ENCODE measurements at places on chromosomes 3 and 15.

- no peak for DNase-seq
These were observed 75.7 kb downstream of the EFL1 start for GRCh38 chr15:82186719-82187406.

DNA sequence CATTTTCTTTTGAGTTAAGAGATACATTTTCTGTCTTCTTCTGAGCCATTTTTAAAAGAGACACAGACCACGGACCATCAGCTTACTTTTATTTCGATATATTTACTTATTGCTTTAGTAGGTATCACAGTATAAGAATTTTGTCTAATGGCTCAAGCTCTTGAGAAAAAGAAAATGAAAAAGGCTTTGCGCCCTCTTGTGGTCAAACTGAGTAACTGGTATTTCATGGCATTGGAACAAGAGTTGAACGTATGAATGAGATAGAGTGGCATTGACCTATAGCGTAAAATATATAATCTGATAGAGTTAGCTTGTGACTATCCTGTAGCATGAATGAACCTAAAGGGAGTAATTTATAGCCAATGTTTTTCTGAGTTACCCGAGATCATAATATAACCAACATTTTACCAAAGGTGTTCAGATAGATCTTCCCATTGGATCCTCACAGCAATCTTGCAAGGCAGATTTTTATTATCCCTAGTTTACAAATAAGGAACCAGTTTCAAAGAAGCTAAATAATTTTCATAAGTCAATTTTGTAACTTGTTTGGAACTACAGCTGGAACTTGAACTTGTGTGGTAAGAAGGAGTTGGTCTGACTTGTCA lies 154.6 kb downstream of the POLR2M start:
- DNase-seq = no peak

DNA sequence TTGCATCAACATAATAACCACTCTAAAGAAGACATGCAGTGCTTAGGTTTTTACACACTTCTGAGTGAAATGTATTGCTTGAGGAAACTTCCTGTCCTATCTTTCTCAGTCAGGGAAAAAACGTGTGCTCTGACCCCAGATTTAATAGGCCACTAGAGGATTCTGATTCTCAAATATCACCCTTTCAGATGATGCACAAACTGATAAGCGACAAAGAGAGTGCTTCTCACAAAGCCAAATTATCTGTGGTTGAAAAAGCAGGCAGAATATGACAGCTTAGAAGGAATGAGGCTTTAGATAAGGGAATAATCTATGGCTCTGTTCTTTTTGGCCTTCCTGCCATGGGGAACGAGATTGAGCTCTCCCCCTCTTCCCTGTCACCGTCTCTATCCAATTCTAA lies 583.4 kb upstream of the SGO1 start:
- DNase-seq = no peak

DNA sequence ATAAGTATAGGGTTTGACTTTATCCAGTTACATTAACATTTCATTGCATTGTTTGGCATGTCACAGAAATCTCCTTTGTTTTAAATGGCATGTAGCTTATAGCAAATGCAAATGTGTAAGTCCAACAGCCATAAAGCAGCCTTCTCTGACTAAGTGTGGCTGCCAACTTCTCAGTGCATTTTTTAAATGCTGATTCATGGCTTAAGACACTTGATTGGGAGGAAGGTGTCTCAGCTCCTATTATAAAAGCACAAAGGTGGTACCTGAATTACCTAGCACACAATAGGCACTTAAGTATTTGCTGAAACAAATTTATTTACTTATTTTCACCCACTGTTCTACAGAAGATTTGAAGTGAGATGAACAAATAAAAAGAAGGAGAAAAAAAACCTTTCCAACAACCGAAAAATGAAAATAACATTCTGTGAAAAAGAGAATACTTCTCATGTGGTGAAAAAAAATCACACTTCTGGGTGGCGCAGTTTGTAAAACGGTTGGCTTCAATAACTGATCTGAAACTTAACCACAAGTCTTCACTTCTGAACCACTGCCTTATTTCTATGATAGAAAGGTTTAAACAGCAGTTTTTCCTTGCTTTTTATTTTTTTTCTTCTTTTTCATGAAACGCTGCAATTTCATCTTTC lies 105.5 kb upstream of the ICE2 start:
- no peak for DNase-seq

- no peak for DNase-seq
These were observed 7.0 kb downstream of the TMEM40 start for GRCh38 chr3:12752102-12752501.

GRCh38 chr15:74369084-74369745 lies 1.8 kb upstream of the CYP11A1 start:
- DNase-seq = no peak

DNA sequence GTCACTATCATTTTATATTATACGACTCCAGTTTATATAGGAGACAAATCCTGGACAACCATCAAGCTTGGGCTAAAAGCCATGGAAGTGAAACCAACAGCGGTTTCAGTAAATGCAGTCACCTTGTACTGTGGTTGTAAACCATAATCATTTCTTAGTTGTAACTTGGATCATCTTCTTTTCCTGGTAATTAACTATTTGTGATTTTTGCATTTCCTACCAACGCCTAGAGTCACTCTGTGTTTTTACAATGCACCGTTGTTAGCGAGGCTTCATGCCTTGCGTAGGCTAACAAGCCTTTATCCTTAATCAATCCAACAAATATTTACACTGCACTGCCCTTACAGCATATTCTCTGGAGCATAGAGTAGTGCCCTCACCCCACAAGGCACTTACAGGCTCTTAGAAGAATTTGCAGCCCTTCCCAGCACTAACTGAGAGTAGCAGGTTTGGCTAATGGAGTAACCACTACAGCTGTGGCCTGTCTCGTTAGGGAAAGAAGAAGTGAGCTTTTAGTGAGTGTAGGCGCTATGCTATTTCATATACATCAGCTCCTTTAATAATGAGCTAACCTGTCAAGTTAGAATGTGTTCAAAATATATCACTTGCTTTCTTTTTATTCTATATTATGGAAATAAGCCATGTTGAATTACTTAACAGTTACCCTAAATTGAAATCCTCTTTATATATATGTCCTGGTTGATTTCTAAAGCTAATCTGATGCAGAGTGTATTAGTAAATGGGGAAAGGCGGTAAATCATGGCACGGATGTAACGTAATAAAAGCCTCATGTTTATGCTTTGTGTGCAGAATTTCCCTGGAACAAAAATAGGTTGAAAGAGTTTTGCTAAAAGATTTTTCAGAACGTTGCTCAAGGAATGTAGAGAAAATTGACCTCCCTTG lies 62.8 kb downstream of the ABHD2 start:
- DNase-seq = no peak

DNA sequence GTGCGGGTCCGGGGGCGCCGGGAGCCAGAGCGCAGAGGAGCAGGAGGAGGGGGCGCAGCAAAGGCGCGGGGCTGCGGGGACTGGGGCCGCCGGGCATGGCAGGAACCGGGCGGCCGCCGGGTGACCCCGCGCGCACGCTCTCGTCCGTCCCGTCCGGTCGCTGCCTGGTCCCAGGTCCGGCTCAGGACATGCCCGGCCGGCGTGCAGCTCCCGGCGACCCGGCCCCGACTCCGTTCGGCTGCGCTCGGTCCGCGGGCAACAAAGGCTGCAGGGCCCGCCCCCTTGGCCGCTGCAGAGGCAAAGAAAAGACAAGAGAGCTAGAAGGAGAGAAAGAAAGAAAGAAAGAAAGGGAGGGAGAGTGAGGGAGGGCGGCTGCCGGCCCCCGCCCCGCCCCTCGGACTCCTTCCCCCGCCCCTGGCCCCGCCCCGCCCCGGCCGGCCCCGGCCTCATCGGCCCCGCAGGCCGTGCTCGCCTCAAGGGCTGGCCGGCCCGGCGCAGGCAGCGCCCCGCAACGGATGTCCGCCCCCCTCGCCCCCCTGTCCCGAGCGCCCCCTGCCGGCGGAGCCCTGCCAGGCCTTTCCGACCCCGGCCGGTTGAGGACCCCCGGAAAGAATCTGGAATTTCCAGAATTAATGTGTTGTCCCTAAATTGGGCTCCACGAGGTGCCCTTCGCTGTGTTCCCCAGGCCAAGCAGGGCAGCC lies at the start of gene ADAMTS7:
ADAMTS7 (minus strand) TSS at position 341 of the 701 bp plus-strand sequence; CDS start at position 97, 244 bp downstream.
- peak; percentile 66 for DNase-seq

GRCh38 chr3:194136519-194137007 lies 615 bp downstream of the HES1 start:
- no peak for DNase-seq

DNA sequence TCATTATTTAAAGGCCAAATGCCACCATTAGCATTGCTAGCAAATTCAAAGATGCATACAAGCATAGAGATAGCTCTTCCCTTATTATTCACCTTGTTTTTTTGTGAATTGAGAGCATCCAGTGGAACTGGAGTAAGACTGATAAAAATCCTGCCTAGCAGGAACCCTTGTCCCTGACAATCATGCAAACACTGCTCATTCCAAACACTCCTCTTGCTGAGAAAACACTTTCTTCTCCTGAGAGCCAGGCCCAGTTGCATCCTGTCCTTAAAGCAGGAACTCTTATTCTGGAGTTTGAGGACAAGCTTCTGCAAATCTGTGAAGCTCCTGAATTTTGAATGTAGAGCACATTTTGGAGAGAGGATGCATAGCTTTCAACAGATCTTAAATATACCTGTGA lies 49.3 kb upstream of the KCNMB2 start:
- DNase-seq = no peak

DNA sequence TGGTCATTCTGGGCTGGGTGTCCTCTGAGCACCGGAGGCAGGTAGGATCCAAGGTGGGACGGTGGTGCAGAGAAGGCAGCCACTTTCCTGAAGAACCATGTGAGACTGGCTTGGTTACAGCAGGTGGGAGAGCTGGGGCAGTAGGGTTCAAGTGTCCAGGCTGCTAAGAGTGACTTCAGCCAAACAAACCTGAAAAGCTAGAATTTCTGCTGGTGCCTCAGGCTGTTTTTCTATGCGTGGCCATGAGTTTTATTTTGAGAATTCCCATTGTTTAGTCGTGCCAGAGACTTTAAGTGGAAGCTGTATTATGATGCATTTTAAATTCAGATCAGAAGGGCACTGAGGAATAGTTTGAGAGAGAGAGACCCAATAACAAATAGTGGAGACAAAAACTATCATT lies 20.1 kb downstream of the USP13 start:
- no peak for DNase-seq

DNA sequence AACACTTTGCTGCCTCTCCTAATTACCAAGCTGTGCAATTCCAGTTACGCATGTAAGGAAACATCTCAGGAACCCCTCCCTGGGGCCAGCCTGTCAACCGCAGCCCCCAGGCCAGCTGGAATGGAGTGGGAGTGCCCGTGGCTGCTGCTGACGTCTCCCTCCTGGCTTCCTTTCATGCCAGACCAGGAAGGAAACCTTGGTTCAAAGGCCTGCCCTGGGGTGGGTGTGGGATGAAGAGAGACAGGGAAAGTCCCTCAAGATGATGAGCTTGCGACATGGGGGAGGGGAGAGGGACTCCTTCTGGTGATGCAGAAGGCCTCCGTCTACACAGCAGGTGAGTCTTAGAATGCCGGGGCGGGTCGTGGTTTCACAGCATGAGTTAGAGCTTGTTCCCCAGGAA lies 11.4 kb upstream of the CYP11A1 start:
- DNase-seq = peak; percentile 76
